ENCODE measurements at places on chromosomes 2 and 18. TPM values are rescaled to one million over a fixed set of nuclear protein-coding genes. Genes with fewer than 3 reads are reported as not detected.

Gene GPBAR1
- total RNA-seq, result 0.15 TPM

Gene SNED1
- 6.2 TPM for total RNA-seq

Gene MFSD2B
- total RNA-seq, result 0.61 TPM

Gene CNTNAP5
- total RNA-seq, result not detected

Gene PSMA8
- not detected for total RNA-seq

Gene KLHL30
- not detected for total RNA-seq

Gene PAX8
- under 0.01 TPM for total RNA-seq

Gene PSMD1
- total RNA-seq, result 160 TPM

Gene SLC9A2
- total RNA-seq, result not detected

Gene ADRA2B
- total RNA-seq, result not detected

Gene ANKRD30BL
- not detected for total RNA-seq

Gene TCF7L1
- total RNA-seq, result 2.3 TPM

Gene NTSR2
- total RNA-seq, result not detected

Gene ARHGEF4
- not detected for total RNA-seq

Gene REG1A
- not detected for total RNA-seq

All from epithelial cell of umbilical artery (primary cell).